ENCODE measurements at places on chromosomes 12 and 14.
A peak's percentile ranks its signal among the peaks of the same experiment; 100 is the strongest.

- DNase-seq = no peak
Measured at GRCh38 chr12:86914721-86915120, 658.5 kb upstream of the MGAT4C start.

DNA sequence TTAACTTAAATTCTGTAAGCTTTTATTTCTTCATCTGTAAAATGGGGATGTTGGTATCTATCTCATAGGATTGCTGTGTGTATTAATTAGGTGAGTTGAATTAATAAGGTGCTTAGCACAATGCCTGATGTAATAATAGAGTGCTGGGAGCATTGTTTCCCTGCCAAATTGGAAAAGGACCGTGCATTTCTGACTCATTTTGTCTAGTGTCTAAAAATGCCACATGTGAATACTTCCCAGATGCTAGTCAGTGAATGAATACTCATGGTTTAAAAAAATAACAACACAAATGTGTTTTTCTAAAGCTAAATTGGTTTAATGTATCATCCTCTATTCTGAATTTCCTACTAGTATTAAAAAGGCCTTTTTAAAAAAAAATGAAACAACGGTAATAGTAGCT lies 45.4 kb upstream of the NEDD1 start:
- DNase-seq = no peak

GRCh38 chr14:104656014-104656714 lies 33.3 kb upstream of the INF2 start:
- DNase-seq = no peak

GRCh38 chr14:81594012-81594411 lies 60.4 kb upstream of the SEL1L start:
- no peak for DNase-seq

DNA sequence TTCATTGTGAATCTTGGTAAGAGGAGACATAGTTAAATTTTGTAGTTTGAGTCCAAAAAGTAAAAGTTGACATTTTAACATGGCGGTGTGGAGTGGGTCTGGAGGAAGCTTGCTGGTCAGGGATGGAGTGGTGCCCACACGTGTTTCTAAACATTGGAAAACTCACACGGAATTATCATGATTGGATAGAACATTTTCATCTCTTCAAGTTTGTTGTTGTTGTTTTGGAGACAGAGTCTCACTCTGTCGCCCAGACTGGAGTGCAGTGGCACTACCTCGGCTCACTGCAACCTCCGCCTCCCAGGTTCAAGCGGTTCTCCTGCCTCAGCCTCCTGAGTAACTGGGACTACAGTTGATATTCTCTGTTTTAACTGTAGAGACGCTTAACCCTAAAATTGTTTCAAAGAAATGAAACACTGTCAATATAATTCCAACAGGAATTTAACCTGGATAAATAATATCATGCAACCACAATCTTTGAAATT lies 502 bp upstream of the MBIP start:
- no peak for DNase-seq

DNA sequence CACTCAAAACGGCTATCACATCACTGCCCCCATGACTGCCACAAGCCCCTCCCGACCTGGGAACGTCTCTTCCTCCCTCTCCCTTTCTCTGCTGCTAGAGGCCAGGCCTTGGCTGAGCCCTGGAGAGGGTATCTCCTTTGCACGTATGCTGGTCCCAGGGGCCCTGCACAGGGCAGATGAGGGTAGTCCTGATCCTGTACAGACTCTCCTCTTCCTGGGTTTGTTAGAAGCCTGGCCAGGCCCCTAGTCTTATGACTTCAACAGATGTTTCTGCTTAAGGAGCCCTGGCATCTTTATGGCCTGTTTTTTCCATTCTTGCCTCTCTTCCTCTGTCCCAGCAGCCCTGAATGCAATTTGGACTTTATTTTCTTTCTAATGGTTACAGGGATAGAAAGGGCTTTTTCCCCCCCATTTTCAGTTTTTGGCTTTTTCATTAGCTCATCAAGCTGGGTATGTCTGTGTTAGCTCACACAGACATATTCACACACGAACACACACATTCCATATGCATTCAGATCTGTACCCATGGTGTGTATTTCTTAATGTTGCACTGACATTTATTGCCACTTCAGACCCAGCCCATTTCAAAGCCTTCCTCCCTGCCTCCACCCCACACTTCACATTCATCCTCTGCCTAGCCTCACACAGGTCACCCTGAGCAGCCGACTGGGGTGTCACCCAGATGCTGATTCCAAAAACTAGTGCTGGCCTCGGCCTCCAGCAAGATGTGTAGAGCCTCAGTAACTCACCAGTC lies 203.2 kb downstream of the ZFP36L1 start:
- no peak for DNase-seq

DNA sequence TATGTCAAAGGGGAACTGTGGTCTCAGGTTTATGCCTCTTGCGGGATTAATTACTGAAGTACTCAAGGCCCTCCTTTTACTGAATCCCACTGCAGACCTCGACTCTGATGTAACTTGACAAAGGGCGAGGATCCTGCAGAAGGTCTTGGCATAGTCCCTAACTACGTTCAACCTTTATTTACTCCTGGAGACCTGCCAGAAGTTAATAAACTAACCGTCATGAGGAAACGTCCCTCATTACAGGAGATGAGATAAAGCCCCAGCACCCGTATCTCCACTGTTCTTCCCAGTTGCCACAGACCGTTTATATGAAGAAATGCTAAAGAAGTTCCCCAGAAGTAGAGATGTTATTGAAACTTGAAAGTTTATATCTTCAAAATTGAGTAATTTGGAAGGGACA lies 190.9 kb downstream of the ETV6 start:
- DNase-seq = no peak

DNA sequence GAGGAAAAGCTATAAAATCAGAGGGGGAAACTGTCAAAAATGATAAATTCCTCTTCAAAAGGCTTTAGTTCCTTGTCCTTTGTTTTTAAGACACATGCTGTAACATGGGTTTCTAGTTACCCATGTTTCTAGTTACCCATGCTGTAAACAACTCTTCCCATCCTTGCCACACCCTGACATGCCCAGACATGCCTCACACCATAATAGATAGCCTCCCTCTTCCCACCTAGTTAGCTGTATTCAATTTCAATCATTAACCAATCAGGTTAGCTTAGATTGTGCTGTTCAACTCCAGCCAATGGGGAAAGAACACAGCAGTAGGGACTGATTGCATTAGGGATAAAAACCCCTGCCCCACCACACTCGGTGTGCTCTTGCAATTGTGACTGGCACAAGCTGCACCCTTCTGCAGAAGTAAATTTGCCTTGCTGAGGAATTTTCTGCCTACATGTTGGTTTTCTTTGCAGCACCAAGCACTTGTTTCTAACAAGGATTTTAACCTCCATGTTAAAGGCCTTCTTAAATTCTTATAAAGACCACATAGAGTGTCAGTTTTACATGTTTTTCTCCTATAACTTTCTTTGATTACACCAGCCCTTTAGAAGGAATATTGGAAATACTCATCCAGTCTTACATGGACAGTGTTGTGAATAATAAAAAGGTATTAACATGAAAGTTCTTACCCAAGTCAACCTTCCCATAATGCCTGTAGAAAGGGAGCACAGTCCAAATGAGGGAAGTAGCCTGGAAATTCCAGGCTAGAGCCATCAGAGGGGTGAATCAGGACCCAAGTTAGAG lies 32.5 kb upstream of the LALBA start:
- DNase-seq = no peak

- no peak for DNase-seq
Measured at GRCh38 chr14:22418631-22419030, 170.4 kb downstream of the DAD1 start.

DNA sequence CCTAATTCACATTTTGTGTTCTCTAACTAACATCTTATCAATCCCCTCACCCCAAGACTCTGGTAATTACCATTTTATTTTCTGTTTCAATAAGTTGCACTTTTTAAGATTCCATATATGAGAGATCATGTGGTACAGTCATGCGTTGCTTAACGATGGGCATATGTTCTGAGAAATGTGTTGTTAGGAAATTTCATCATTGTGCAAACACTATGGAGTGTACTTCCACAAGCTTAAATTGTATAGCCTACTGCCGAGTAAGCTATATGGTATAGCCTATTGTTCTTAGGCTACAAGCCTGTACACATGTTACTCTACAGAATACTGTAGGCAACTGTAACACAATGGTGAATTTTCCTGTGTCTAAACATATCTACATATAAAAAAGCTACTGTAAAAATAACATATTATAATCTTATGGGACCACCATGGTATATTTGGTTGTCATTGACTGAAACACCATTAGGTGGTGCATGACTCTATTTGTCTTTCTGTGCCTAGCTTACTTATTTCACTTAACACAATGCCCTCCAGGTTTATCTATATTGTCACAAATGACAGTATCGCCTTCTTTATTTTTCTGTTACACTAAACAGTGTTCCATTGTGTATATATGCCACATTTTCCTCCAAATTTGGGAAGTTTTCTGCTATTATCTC lies 473.4 kb upstream of the LMO3 start:
- DNase-seq = no peak

DNA sequence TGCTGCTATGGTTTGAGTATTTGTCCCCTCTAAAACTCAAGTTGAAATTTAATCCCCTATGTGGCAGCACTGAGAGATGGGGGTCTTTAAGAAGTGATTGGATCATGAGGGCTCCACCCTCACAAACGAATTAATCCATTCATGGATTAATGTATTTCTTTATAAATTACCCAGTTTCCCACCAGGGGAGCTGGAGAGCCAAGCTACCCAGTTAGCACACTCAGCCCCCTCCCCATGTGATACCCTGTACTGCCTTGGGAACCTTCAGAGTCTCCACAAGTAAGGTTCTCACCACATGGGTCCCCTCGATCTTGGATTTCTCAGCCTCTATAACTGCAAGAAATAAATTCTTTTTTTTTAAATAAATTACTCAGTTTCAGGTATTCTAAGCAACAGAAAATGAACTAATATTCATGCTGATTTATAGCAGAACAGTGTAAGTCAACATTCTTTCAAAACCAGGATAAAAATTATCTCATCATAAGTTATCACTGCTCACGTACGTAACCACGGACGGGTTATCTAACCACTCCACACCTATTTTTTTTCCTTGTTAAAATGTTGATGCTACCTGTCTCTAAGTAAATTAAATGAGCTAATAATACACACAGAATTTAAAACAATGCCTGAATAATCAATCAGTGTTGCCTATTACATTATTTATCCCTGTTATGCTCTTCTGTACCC lies 3.6 kb downstream of the NAP1L1 start:
- no peak for DNase-seq

- no peak for DNase-seq
Measured at GRCh38 chr14:78425330-78425729, 255.2 kb downstream of the NRXN3 start.

GRCh38 chr12:109098183-109098604 lies 797 bp downstream of the UNG start:
- no peak for DNase-seq

DNA sequence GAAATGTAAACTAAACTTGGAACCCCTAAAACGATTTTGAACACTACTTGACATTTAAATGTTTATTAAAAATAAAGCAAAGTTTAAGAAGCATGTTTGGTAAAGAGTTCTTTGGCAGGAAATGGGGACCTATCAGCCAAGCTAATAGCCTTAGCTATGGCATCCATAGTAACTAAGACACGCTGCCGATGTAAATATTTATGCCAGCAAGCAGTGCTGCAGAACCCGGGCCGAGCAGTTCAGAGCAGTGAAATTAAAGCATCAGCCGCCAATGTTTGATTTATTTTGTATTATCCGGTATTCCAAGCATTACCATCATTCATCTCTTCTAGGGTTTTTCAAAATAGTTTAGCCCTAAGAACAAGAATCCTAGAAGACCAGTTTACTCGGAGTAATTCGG lies 61.6 kb downstream of the PPP2R5C start:
- no peak for DNase-seq

GRCh38 chr12:70399311-70399710 lies 33.2 kb downstream of the KCNMB4 start:
- DNase-seq = no peak

DNA sequence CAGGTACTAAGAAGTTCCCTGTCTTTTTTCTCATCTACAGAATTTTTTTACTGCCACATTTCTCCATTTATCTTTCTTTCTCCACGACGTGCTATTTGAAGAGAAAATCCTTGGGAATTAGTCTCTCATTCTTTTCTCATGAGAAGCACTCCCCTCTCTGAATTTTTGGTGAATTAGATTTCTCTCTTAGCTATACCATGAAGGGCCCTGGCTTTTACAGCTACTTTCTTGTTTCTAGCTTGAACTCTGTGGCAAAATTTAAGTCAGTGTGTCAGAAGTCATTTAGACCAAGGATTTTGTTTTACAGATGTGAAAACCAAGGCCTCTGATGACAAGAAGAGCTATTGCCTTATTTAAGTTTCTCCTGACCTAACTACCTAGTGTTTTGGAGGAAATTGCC lies 213.1 kb downstream of the AEBP2 start:
- DNase-seq = no peak

GRCh38 chr12:60281522-60281921 lies 685.7 kb downstream of the SLC16A7 start:
- no peak for DNase-seq

- no peak for DNase-seq
Measured at GRCh38 chr12:116297224-116297834, 19.8 kb upstream of the MED13L start.

DNA sequence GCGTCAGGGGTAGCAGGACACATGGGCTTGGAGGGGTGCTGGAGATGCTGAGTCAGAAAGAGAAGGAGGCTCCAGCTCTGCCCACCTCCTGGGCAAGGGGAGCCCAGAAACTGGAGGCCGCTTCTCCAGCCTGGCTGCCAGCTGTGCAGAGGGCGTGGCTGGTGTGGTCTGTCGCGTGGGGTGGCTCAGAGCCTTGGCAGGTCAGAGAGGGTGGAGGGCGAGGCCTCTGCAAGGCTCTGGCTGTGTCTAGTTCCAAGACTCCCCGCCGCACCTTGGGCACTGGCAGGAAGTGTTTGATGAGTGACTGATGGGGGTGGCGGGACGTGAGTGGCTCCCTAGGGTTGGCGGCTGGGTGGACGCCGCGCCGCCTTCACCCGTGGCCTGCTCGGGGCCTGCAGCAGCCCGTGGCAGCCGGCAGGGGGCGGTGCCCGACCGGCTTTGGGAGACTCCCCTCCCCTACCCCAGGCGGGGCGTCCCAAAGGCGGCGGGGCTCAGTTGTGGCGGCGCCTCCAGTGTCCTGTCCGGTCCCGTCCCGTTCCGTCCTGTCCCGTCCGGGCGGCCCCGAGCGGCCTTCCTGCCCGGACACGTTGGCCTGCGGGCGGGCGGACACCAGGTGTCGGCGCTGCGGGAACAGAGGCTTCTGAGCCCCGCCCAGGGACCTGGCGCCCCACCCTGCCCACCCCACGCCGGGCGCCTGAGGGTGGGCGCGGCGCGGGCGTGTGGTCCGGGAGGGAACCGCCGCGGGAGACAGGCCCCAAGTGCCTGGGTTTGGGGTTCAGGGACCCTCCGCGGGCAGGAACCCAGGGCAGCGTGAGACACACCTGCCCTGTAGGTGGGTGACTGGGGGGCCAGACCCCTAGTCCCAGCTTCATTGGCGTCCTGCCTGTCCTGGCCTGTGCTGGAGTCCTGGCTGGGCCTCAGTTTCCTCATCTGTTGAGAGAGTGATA lies 39.7 kb downstream of the KRT80 start:
- DNase-seq = peak; percentile 70

- DNase-seq = no peak
Measured at GRCh38 chr12:74242088-74242487, 295.5 kb upstream of the ATXN7L3B start.
